ENCODE measurements at places on chromosomes 12 and 14.

- no peak for DNase-seq
Observed at GRCh38 chr14:93749076-93749420, 39.2 kb downstream of the PRIMA1 start.

DNA sequence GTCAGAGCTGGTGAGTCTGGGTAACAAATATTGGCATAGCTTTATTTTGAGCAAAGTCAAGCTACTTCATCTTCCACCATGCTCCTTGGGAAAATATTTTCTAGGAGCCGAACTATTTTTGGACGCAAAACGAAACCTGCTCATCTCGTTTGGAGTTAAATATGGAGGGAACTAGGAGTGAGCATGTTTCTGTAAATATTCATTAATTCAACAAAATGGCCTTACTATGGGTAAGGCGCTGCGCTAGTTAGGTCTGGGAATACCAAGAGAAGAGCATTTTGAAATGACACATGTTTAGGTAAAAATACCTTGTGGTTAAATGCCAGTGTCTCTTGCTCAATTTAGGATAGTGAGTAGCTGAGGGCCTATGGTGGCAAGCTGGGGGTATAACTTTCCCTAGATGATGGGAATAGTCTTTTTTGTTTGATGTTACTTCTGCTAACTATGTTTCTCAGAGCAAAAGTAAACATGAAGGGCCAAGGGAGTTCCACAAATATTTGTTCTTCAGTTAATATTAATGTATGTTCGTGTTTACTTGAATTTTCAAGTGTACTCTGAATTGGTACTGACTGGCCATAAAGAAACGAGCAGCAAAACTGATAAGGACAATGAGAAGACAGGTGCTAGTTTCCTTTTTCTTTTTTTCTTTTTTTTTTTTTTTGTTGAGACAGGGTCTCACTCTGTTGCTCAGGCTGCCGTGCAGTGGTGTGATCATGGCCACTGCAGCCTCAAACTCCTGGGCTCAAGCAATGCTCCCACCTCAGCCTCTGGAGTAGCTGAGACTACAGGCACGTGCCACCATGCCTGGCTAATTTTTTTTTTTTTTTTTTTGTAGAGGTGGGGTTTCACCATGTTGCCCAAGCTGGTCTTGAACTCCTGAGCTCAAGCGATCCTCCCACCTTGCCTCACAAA, 77.7 kb downstream of the MAP1LC3B2 start:
- DNase-seq, result no peak

DNA sequence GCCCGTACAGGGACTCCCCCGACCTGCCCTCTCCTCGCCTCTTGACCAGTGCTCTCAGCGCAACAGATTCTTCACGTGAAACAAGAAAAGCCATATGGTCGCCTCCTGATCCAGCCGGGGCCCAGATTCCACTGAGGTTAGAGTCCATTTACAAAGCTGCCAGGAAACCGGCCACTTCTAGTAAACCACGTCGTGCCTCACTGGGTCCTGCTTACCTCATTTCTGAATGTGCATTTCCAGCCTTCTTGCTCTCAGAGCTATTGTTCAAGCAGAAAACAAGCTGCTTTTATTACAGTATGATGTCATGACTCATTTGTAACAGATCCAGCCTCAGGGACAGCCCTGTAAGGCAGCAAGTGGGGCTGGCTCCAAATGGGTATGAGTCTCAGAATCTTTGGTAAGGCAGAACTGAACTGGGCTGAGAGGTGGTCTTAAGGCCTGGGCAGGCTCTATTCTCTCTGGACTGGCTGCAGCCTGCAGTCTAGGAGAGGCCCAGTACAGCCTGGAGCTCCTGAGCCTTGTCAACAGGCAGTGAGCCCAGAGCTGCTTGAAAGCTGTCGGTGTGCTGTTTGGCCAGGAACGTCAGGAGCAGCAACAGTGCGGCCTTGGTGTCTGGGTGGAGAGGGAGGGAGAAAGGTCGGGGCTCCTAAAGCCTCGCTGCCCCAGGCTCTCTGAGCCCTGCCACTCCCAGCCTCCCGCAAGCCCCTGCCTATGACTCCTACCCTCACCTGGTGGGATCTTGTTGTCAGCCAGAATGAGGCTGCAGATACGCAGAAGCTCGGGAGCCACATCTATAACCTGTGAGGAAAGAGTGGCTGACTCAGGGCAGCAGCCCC, 8.3 kb downstream of the REC8 start:
- DNase-seq, result no peak

- no peak for DNase-seq
Observed at GRCh38 chr14:26377150-26377549, 220.7 kb downstream of the NOVA1 start.

DNA sequence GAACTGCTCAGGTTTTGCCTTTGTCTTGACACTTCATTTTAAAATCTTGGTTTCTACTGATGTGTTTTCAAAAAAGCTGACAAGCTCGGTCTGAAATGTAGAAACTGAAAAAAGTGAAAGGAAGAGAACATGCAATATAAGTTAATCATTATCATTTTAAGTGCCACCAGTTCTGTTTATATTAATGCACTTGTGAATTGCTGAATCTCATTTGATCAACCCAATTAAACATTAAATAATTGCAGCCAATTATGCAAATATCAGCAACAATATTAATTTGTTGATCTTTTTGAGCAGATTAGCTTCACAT, 133.8 kb downstream of the BCAT1 start:
- no peak for DNase-seq

DNA sequence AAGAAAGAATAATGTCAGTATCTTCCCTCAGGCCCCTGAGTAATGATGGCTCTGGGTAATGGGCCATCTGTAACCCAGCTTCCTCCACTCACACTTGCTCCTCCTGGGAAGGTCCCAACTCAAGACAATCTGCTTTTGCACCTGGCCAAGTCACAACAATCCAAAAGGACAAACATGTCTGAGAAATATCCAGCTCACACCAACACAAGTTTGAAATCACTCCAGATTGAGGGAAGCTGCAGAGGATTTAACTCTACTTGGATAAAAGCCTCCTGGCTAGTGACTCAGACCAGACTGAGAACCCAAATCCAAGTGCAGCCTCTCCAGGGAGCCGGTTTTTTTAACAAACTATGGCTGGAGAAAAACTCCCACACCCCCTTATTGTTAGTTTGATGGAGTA, 34.2 kb downstream of the RTRAF start:
- DNase-seq, result no peak

DNA sequence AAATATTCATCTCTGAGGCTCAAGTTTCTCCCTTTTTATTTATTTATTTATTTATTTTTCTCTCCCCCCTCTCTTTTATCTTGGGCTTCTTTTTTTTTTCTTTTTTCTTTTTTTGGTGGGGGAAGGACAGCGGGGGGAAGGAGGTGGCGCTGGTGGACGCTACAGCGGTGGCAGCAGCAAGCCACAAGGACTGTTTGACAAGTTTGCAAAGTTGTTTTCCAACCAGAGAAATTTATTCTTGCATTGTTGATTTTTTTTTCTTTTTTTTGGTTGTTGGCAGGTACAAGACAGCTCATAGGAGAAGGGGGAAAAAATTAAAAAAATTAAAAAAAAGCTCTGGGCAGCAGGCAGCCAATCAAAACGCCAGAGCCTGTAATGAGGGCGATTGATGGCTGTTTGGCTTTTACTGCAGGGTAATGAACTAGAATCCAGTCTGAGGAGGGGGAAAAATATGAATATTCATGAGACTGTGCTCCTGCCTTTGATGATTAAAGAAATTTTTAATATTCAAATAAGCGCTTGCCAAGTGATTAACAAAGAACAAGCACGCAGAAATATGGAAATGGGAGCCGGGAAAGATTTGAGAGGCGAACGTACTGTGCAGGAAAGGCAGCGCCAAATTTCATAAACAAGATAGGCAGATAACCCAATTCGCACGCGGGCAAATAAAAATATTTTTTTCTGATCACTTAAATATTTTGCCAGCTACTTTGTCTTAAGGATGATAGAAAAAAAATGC, 36.2 kb downstream of the BCL11B start:
- DNase-seq, result no peak

DNA sequence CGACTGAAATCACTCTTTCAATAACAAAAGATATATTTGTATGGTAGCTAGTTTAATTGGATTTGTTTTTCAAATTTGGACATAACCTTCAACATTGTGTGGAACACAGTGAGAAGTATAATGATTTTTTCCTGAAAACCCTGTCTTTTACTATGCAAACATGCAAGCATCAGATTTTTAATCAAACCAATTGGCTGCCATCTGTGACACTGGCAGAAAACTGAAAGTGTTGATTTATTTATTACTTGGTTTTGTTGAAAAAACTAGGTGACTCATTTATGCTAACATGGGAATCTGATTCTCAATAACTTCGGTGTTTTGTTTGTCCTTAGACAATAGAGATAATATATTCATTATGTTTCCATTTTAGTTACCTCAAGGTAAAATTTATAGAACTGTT, 82.0 kb downstream of the NTS start:
- DNase-seq, result no peak
